ENCODE measurements at places on chromosomes 7 and 10.

DNA sequence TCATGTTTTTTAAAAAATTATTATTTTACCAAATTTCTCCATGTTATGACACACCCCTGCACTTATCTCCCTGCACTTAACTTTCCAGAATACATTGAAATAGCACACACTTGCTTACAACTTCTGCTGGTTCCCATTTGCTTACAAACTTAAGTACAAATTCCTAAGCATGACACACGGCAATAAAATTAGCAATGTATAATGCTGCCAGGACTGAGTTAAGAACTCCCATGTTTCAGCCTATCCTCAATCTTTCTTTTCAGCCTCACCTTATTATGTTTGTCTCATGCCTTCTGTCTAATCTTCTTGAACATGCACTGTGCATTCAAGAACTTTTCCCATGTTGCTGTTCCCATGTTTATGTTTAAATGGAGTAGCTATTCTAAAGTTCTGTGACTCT lies 40.8 kb downstream of the PRPS1L1 start:
- peak; percentile 20 for DNase-seq

- no peak for DNase-seq
Measured at GRCh38 chr10:124708246-124708779, 35.9 kb downstream of the FAM53B start.

DNA sequence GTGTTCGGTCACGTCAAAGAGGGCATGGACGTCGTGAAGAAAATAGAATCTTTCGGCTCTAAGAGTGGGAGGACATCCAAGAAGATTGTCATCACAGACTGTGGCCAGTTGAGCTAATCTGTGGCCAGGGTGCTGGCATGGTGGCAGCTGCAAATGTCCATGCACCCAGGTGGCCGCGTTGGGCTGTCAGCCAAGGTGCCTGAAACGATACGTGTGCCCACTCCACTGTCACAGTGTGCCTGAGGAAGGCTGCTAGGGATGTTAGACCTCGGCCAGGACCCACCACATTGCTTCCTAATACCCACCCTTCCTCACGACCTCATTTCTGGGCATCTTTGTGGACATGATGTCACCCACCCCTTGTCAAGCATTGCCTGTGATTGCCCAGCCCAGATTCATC lies 6.5 kb downstream of the PPIF start:
- no peak for DNase-seq

DNA sequence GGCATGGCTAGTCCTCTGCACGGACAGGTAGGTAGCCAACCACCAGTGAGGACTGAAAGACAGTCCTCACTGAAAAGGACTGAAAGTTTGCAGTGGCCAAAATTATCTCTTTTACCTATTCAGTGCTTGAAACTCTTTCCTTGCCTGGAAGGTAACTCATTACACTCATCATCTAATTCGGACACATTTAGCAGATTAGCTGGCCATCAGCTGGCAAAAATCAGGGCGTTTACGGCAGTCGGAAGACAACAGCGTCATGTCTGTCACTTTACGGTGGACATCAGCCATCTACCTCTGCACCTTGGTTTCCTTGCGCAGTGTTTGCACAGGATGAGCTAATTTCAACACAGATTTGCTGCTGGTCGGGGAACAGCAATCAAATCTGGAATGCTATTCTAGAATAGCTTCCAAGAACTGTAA lies 740 bp downstream of the ANXA7 start:
- DNase-seq, result no peak

DNA sequence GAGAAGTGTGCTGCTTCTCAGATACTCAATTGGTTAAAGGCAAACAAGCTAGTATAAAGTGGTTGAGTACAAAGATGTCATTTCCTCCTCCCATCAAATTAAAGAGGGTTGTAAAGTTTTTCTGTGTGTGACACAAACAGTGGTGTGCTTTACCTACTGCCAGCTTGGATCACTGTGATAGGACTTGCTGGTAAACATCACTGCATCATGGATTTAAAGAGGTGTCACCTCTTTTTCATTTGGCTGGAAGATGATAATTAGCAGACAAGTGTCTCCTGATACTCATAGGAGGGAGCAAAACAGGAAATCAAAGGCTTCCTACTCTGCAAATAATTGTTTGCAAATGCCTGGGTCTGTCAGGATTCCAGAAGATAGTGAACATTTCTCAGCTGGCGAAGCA lies 200.5 kb downstream of the MDFIC start:
- DNase-seq, result no peak

- DNase-seq, result no peak
Measured at GRCh38 chr7:28182071-28182471, 1.5 kb upstream of the JAZF1 start.
